NAMALWA (cell line): ENCODE measurements at places on chromosomes 5 and 9.

DNA sequence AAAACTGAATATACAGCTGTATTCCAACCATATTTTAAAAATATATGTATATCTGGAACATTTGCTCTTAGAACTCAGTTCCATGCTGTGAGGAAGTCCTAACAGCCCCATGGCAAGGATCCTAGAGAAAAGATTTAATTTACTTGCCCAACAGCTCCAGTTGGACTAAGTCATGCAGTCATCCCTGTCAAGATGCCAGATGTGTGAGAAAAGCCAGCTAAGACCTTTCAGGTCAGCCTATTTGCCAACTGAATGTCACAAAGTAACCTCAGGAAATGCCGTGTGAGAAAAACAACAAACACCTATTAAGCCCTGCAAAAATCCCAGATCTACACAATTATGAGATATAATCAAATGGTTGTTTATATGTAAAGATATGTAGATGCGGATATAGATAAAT, 416.3 kb downstream of the NR2F1-AS1 start:
- no peak for DNase-seq

- DNase-seq, result no peak
Observed at GRCh38 chr9:112574008-112574407, 87.4 kb downstream of the KIAA1958 start.

DNA sequence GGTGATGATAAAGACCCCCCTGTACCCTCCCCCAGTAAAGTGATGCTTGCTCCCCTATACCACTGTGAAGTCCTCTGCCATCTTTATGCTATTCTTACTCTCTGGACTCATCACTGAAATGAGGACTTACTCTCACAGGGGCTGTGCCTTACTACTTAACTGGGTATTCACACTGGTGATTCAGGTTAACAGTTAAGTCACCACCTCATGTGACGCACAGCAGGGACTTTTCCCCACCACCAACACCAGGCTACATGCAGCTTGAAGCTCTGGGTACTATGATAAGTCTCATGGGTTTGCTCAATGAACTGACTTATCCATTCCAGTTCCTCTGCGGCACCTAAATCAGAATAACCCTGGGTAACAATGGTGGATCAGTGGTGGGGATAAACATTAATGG, 163.7 kb downstream of the ELAVL2 start:
- no peak for DNase-seq

- DNase-seq, result no peak
Observed at GRCh38 chr9:127021664-127022363, 100.6 kb downstream of the ANGPTL2 start.

GRCh38 chr5:141935538-141935937, 11.9 kb downstream of the DELE1 start:
- DNase-seq, result no peak

- no peak for DNase-seq
Observed at GRCh38 chr5:122385286-122385685, 73.2 kb downstream of the SNCAIP start.

DNA sequence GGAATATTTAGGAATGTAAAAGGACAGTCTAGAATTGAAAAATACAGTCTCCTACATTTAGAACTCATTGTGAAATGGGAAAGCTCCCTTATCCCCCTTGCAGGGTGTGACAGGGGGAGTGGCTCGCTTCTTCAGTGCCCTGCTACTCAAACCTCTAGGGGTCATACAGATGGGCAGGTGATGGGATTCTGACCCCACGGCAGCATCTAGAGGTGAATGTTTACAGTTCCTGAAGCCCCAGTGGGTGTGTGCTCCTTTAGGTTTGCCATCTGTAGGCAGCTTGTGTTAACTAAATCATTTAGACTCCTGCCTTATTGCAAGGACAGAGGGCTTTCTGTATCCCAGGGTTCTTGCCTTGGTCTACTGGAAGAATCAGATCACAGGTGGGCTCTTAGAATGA, 271.0 kb upstream of the MPDZ start:
- no peak for DNase-seq

DNA sequence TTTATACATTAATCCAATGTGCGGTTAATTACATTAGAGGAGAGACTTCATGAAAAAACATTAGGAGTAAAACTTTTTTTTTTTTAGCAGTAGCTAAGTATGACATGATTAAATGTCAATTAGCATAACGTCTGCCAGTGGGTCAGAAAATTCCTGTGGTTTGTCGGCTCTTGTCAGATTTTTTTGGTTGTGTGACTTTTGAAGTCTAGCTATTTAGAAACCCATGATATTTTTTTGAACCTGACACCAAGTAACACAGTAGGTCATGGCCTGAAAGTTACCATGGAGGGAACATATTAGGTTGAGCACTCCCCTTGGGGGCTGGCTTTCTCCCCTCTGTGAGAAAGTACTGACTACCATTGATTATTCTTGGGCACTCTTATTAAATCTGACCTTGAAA, 84.8 kb upstream of the ALDH1A1 start:
- DNase-seq, result no peak

DNA sequence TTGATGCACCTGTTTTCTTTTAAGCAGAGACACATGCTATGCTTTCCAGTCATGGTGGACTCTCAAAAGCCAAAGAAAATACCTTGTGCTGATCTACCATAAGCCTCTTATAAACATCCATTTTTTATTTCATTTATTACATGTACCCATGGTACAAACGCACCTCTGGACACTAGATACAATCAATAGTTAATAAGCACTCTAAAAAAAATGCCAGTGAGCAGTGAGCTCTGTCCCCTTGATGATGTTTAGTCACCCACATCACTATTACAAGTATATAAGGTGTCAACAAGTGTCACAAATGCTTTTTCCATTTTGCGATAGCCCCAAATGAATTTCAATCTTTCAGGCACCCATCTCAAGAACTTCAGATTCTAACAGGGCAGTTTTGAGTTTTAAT, 5.9 kb downstream of the KLF4 start:
- DNase-seq, result no peak

GRCh38 chr9:70117835-70118319, 74.2 kb downstream of the MAMDC2 start:
- no peak for DNase-seq

DNA sequence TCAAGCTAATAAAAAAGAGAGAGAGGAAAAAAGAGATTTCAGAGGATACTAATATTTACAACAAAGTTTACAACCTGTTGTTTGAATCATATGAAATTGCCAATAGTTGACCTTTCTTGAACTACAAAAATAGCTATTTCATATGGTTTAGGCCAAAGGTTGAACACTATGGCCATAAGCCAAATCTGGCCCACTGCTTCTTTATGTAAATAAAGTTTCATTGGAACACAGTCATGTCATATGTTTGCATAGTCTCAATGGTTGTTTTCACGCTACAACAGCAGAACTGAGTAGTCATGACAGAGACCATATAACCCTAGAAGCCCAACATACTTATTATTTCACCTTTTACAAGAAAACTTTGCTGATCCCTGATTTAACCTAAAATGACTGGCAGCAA, 20.9 kb downstream of the SEMA5A start:
- no peak for DNase-seq

DNA sequence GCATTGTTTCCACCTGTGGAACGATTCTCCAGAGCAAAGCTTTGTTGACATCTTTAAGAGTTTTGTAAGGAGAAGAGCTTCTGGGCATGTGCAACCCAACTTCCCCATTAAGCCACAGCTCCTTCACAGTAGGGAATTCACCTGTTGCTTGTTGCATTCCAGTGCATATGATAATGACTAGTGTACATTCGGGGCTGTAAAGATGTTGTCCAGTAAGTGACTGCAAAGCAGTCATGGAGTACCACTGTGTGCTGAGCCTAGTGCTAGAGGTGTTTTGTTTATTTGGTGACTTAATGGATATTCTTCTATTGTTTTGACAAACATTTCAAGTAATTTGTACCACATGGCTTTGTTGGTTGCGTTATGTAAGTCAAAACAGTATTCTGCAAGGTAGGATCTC, 12.8 kb downstream of the UGCG start:
- no peak for DNase-seq

DNA sequence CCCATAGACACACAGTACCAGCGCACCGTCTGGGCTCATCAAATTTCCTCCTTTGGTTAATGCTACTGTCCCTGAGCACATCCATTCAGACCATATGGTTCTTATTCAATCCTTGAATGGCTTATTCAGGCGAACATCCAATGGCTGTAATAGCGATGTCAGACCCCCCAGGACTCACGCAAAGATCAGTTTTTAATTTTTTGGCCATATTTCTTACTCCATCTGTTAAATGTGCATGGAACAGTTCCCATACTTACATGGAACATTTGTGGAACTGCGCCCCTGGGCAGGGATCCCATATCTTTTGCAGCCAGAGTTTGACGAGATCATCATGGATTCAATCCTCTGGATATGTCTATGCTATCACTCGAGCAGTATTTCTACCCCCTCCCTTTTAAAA, 213.2 kb downstream of the ADAMTS6 start:
- DNase-seq, result no peak

DNA sequence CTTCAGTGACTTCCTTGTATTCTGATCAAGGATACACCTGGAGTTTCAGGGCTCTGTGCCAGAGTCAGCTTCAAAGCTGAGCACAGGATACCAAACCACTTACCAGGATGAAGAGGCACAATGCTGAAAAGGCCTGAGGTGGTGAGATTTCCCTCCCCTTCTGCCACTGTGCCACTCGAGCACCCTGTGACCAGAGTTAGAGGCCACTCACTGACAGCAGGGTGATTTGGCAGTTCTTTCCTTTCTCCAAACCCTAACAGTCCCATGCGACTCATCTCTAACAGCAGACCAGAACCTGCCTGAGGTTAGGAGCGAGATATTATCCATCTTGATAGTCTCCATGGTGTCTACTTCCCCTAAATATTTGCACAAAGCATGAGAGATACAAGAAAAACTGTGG, 1.8 kb downstream of the PLGRKT start:
- no peak for DNase-seq

DNA sequence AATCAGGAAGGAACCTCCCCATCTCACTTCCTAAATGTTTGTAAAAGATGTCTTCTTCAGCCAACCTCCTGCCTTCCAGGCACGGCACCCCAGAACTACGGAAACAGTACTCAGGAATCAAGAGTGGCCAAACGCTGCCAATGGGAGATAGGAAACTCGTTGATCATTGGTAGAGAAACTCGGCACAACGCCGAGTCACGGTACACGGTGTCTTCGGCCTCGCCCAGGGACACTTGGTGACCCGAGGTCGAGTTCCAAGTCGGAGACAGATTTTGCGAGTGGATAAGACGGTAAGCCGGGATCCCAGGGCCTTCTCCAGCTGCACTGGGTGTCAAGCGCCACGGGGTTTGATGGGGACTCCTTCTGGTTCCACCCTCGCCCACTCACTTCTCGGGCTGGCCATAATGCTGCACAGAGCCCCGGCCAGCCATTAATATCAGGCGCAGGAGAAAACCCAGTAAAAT, 343 bp downstream of the KIAA0825 start:
- peak; percentile 68 for DNase-seq

DNA sequence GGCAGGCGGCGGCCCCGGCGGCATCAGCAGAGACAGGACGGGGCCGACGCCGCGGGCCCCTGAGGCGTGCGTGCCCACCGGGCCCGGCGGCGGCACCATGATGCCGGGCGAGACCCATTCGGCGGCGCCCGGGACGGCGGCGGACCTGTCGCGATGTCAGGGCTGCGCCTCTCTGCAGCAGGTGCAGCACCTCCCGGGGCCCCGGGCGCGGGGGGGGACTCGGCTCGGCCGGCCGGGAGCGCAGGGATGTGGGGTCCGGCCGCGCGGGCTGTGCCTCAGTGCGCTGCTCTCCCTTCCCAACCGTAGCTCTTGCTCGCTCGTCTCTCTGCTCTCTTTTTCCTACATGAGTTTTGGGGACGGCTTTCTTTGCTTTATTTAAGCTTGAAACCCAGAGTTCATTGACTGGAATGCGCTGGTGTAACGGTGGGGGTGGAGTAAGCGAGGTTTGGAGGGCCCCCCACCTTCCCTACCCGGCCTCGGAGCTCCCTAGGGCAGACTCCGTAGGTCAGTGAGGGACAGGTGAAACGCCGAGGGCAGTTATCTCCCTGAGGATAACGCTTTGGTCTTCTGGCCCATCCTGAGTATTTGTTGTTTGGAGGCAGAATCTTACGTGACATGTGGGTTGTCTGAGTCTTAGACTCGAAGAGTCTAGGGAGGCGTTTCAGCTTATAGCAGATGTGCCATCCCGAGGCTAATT, 490 bp downstream of the ICE1 start:
- DNase-seq, result no peak

GRCh38 chr9:8188723-8189407, 389.3 kb upstream of the DMAC1 start:
- no peak for DNase-seq

GRCh38 chr9:137357166-137357565, 55.1 kb upstream of the NRARP start:
- DNase-seq, result no peak
